Breast epithelium (tissue), 4 donors: ENCODE measurements at places on chromosomes 12 and 14. TPM values are rescaled to one million over a fixed set of nuclear protein-coding genes. Genes with fewer than 3 reads are reported as not detected.

DNA sequence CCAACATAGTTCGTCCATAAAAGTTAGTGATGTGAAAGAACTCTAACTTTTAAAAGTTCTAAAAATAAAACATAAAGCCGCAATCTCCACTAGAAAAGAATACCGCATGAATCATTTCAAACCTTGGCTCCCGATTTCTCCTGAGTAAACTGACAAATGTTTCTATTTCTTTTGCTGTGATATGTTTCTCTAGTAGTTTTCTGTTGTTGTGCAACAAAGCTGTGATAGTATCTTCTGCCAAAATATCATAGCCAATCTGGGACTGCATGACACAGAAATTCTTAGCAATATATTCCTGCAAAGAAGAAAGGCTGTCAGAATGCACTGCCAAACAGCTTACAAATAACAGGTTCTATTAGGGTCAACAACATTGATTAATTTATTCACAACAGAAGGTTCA lies 174.0 kb downstream of the ITPR2 start:
- DNase-seq, result no peak

DNA sequence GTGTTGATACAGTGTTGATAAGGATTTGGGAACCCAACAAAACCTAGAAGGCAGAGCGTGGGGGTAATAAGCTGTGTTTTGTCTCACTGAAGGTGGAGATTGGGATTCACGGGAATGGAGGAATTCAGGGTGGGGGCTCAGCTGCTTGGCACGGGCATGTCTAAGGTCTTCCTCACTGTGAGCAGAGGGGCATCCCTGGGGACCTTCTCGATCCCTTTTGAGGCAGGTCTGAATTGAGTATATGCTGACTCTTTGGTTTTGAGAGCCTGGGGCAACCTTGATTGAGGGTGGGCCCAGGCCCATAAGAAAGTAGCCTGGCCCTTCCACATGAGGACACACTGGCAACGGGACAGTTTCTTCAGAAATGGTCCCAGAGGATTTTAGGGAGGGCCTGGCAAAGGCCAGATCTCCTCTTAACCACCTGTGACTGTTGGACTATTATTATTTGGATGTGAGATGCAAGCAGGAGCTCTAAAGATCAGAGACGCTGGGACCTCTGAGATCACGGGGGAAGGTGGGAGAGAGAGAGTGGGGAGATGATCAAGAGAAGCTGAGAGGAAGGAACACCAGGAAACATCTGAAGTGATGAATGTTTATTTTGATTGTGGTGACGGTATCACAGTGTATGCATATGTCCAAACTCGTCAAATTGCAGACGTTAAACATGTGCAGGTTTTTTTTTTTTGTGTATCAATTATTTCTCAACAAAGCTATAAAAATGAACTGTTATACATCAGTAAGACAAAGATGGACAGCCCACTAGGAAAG lies 48.4 kb downstream of the SMIM41 start:
- DNase-seq, result peak; percentile 47

- no peak for DNase-seq
These were observed 8.6 kb downstream of the POU6F1 start for GRCh38 chr12:51209259-51209658.

DNA sequence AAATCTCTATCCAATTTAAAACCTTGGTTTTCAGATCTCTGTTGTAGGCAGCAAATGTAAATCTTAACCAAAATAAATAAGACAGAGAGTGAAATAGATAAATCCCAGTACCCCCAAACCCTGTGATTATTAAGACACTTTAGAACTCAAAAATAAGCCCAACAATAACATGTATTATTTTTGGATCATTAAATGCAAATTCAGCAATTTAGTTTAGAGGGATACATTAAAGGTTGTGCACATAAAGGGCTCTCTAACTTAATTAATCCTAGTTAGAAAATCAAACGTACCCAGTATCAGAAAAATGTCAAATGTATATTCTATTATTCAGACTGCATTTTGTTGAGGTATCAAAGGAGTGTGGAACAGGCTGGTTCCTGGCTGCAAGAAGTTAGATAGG lies 416.8 kb downstream of the SLC16A7 start:
- no peak for DNase-seq

DNA sequence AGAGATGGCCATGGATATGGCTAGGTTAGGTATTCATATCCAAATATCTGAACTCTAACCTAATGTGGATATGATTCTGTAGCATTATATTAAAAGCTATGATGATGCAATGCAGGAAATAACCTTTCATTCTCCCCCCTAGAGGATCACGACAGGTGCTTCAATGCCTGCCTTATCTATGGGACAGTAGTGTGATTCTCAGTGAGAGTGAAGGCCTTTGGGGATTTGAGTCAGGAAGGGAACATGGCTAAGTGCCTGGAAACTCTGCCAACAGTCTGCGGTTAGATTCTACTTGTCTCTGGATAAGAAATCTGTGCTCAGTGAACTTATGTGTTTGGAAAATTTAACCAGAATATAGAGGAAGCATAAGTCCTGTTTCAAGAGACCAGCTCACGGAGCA lies 81.8 kb downstream of the SLC38A1 start:
- no peak for DNase-seq

DNA sequence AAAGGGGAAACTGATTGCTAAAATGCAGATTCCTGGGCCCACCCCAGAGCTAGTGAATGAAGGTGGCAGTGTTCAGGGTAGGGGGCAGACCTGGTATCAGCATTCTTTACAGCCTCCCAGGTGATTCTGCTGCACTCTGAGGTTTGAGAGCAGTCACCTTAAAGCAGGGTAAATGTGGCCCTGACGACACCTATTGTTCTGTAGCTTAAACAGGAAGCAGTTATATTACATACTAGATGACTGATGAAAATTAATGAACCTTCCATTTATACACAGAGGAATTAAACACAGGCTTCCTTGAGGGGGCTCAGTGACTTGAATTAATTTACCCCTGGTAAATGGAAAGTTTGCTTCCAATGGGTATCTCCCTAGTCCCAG lies 25.3 kb downstream of the NUAK1 start:
- no peak for DNase-seq

Gene TRIAP1
- 13.0 TPM for total RNA-seq

Gene TAS2R20
- 4.6 TPM for total RNA-seq

- DNase-seq, result no peak
These were observed 24.6 kb upstream of the ERGIC2 start for GRCh38 chr12:29405561-29405960.

DNA sequence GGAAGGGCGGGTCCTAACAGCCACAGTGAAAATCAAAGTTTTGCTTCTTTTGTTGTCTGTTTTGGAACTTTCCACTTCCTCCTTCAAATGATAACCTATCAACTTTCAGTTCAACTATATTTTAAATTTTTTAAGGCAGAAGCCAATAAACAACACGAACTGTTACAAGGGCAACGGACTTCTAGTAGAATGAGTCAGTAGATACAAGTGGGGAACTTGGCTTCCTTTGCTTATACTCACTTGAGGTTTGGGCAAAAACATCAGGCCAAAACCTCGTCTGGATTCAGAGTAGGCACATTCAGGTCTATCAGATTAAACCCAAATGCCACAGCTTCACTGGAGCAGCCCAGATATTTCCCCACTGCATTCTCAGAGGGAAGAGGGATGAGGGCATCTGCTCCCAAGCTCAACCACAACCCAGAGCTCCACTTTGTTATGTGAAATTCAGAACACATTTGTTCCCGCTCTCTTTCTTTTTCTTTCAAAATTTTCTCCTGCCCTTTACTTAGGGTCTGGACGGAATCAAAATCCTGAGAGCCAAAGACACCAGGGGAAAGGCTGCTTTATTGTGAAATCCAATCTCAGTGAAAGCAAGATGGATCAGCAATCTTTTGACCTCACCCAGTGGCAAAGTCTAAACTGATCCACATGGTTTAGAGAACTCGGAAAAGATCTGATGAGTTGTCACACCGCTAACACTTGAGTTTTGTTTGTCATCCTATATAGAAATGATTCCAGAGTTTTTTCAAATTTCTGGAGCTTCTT lies 152.5 kb upstream of the BTG1 start:
- DNase-seq, result no peak

Gene SALL2
- 11.8 TPM for total RNA-seq

Gene RTL1
- not detected for total RNA-seq

Gene PROX2
- total RNA-seq, result not detected

- no peak for DNase-seq
These were observed 85.3 kb downstream of the SCARB1 start for GRCh38 chr12:124778411-124778810.

Gene ZNF891
- total RNA-seq, result 5.7 TPM

Gene ZC3H14
- total RNA-seq, result 75.7 TPM

- DNase-seq, result no peak
These were observed 117.5 kb downstream of the UNC79 start for GRCh38 chr14:93548102-93548843.

Gene LTB4R
- 12.8 TPM for total RNA-seq

GRCh38 chr14:28766469-28766955 lies at the start of gene FOXG1:
TSS of gene FOXG1 (plus strand) at chr14:28766787. CDS start at chr14:28767280, 493 bp downstream.
- DNase-seq, result no peak

DNA sequence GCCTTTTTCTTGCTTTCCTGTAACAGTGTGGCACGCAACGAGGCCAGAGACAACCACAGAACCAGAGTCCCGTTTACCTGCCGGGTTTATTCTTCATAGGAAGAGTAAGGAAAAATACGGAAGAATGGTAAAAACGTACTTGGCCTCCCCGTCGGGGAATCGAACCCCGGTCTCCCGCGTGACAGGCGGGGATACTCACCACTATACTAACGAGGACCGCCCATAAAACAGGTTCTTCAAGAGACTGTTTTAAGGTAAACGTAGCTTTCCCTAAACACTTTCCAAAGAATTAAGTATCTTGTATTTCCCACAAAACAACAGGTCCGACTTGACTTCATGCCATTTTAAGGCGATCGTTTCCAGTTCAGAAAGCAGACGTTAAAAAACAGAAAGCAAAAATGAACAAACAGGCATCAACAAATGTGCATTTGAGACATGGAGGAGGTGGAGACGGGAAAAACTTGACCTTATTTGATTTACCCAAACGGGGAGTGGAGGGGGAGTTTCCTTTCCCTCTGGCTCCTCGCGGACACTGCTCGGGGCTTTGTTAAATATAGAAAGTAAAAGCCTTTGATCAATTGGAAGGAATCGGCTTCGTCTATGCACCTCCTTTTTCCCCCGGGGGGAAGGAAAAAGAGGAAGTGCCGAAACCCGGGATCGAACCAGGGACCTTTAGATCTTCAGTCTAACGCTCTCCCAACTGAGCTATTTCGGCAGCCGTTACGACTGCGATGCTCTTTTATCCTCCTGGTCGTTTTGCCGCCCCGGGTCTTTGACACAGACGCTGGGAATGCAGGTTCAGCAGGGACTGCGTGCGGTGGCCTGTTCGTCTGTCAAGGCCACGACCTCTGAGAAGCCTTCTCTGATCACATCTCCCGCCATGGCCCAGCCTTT lies 13.0 kb upstream of the UBC start:
- peak; percentile 93 for DNase-seq

Gene KCNA5
- 0.66 TPM for total RNA-seq

Gene LGR5
- total RNA-seq, result 0.66 TPM

DNA sequence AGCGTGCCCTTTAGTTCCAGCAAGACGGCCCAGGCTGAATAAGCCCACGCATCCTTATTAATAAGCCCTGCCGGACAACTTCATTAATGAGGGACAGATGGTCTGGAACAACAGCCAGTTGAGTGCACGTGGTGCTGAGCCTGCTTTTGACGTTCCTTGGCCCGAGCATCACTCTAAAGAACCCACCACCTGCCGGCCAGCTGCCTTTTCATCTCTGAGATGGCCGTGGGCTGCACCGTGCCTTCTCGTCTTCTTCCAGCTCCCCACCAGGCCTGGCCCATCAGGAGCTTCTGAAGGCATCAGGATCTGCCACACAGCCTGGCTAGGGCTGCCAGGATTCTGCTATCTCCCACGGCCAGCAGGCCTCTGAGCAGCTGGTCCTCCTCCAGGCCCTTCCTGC lies 80.0 kb downstream of the AACS start:
- no peak for DNase-seq

GRCh38 chr12:120534703-120535655 lies 823 bp downstream of the RNF10 start:
- DNase-seq, result peak; percentile 56

DNA sequence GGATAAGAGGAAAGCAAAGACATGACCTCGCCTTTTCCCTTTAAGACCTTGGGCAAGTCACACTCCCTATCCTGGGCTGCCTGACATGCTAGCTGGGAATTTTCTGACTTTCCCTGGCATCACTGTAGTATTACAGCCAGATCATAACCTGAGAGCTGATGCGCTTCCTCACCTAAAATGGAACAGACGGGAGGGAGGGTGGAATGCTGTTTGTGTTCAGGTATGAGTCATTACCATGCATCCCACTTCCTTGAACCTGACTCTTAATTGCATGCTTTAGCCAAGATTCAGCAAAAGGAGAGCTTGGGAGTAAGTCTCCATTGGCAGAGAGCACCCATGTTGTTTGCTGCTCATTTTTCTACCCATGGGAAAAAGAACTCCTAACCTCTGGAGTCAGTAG lies 156.5 kb downstream of the KCNK10 start:
- no peak for DNase-seq

- DNase-seq, result no peak
These were observed 2.1 kb downstream of the BICD1 start for GRCh38 chr12:32108787-32109186.

DNA sequence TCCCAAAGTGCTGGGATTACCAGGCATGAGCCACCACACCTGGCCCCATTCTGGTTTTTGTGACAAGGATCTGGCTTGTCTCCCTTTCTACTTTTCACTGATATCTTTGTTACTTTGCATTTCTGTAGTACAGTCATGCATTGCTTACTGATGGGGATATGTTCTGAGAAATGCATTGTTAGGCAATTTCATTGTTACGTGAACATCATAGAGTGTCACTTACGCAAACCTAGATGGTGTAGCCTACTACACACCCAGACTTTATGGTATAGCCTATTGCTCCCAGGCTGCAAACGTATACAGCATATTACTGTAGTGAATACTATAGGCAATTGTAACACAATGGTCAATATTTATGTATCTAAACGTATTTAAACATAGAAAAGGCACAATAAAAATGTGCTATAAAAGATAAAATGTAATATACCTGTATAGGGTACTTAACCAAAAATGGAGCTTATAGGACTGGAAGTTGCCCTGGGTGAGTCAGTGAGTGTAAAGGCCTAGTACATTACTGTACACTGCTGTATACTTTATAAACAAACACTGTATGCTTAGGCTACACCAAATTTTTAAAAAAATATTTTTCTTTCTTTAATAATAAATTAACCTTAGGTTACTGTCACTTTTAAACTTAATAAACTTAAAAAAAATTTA lies 16.0 kb downstream of the MRPL42 start:
- DNase-seq, result no peak

DNA sequence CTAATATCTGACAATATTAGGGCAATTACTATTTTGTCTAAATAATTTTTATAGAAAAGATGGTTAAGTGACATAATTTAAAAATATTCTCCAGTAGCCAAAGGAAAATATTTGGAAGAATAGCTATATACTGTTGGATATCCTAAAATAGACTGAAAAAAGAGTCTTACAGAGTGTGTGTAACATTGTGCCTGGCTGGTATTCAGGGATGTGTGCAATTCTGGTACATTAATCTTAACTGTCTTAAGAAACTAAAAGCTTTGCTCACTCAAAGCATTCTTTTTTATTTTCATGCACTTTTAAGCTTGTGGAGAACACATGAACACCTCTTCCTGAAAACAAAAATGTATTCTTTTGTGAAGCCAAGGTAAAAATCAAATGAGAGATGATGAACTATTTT lies 10.1 kb upstream of the NR2C1 start:
- no peak for DNase-seq

Gene CCDC60
- total RNA-seq, result not detected

- no peak for DNase-seq
These were observed 56.5 kb upstream of the PAWR start for GRCh38 chr12:79747274-79747673.
